ENCODE measurements at places on chromosomes 11 and 22. TPM values are rescaled to one million over a fixed set of nuclear protein-coding genes. Genes with fewer than 3 reads are reported as not detected.

The SCGB2A2 gene
- total RNA-seq, result not detected

DNA sequence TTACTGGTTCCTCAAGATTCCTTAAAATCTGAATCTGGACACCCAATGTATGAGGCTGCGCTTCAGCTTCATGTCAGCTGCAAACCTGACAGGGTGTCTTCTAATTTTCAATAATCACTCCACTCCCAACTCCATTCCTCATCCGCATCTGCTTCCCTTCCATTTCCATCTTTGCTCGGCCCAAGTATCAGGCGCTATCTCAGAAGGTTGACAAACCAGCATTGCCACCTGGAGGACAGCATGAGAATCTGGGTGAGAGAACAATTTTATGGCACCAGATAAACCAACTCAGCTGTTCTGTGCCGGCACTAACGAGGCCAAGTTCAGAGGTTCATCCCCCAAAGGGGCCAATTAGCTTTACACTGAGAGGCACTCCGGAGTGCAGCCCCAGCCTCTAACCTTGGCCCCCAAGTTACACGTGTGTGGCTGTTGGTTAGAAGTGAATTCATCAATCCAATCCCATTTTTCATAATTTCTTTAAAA, 79.1 kb upstream of the LMO2 start:
- no peaks in the 10 kb centered on the region for H3K36me3 ChIP-seq
- H3K27me3 ChIP-seq, result peaks cover 4% of the 10 kb centered on the region
- H3K4me1 ChIP-seq, result peaks cover 4% of the 10 kb centered on the region
- H3K4me3 ChIP-seq, result no peak overlapping the region
- H3K27ac ChIP-seq, result no peak overlapping the region

The TRIM51 gene
- total RNA-seq, result not detected

GRCh38 chr11:64385945-64386704, 27.2 kb downstream of the RPS6KA4 start:
- no peak overlapping the region for H3K27ac ChIP-seq
- H3K4me1 ChIP-seq, result no peaks in the 10 kb centered on the region
- no peaks in the 10 kb centered on the region for H3K27me3 ChIP-seq
- H3K4me3 ChIP-seq, result no peak overlapping the region
- no peaks in the 10 kb centered on the region for H3K36me3 ChIP-seq
- DNase-seq, result no peak

The CHEK1 gene
- 194 TPM for total RNA-seq

- H3K36me3 ChIP-seq, result no peaks in the 10 kb centered on the region
- DNase-seq, result no peak
- H3K4me1 ChIP-seq, result no peaks in the 10 kb centered on the region
- H3K27me3 ChIP-seq, result peaks cover 17% of the 10 kb centered on the region
- no peak overlapping the region for H3K4me3 ChIP-seq
Measured at GRCh38 chr11:120273432-120273831, 33.5 kb downstream of the POU2F3 start.

All from transverse colon (tissue), 4 donors.